ENCODE measurements at places on chromosomes 2 and 18. TPM values are rescaled to one million over a fixed set of nuclear protein-coding genes. Genes with fewer than 3 reads are reported as not detected.

DNA sequence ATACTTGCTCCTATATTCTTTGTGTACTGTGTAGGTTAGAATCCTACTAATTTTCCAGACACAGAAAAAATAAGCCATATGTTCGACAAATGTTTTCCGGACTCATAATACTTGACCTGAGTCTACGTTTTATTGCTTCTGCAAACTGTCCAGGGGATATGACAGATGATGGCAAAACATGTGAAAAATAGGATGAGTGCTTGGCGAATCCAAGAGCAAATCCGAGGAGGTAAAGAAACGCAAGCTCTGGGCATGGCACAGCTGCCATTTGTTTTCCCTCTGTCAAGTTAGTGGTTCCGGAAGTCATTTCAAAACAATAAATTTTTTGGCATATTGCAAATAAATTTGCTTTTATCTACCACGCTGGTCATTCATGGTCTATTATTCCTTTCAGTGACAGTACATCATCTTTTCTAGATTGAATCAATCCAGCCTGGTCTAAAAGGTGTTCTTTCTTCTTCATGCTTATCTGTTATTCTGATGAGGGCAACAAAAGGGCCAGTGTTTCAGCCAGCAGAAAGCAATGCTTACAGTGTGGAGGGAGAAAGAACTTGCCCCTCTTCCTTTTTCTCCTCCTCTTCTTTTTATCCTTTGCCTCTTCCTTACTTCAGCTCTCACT is 476.1 kb upstream of the SOX11 start:
- ATAC-seq = no peak

DNA sequence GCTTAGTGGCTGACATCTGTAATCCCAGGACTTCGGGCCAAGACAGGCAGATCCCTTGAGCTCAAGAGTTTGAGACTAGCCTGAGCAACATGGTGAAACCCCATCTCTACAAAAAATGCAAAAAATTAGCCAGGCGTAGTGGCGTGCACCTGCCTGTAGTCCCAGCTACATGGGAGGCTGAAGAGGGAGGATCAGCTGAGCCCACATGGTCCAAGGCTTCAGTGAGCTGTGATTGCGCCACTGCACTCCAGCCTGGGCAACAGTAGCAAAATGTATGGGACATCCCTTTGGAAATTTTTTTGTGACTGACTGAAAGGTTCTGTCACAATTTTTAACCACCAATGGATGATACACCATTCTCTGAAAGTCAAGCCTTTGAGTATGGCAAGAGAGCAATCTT is 6.3 kb upstream of the COLEC12 start:
- no peak for ATAC-seq

- ATAC-seq = no peak
These were observed 1169.6 kb upstream of the CRIM1 start for GRCh38 chr2:35185861-35186412.

DNA sequence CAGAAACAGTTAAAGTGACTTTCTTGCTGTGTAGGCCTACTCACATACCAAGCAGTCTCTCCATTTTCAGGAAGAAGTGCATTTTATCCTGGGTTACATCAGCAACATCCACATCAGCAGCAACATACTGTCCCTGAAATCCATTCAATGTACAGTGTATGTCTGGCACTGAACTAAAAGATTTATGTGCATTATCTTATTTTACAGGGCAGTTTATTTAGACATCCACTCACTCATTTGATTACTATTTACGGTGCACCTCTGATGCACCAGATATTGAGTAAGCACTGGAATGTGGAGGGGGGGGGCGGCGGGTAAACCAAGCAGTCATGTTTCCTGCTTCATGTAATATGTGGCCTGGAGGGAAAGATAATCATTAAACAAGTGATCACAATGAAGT is 1128.2 kb downstream of the BCL11A start:
- no peak for ATAC-seq

The IL36B gene
- total RNA-seq = not detected

Measured in activated T-helper 17 cell treated with anti-CD3 and anti-CD28 coated beads, Interleukin-2, amount 50 U/mL, for 72 hours (primary cell).